ENCODE measurements at places on chromosomes 12 and 14.
A peak's percentile ranks its signal among the peaks of the same experiment; 100 is the strongest.

DNA sequence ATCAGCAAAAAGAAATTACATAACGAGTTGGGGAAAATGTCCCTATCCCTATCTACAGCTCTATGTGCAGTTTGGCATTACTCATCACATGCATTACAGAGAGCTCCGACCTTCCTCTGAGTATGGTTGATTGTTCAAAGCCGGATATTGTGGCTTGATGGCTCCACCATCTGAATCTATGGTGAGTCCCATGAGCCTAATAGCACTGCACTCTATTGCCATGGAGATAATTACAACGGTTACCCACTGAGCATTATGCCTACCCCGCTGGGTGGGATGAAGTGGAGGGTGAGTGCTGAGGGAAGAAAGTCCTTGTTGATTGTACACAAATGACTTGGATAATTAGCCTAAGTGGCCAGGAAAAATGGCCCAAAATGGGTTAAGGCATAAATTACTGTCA lies 800.5 kb downstream of the NRXN3 start:
- no peak for ATAC-seq

GRCh38 chr12:129127211-129127610 lies 273.9 kb downstream of the GLT1D1 start:
- no peak for ATAC-seq

DNA sequence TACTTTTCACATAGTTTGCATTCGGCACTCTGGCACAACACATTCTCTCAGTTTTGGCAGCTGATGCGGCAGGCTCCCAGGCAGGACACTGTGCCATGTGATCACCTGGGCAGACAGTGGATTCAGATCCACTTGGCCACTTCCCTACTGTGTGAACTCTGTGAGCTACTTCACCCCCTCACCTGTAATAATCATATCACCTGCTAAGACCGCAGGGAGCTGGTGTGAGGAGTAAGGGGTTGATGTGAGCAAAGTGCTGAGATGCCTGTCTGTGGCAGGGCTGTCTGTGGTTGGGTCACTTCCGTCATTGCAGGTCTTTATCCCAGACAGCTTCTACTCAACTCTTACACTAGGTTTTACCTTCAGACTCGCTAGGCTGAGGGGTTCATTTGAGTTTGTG lies 50.4 kb upstream of the AMN start:
- ATAC-seq: peak; percentile 76

GRCh38 chr14:51201890-51202289 lies 38.2 kb upstream of the TMX1 start:
- no peak for ATAC-seq
